Tongue (tissue), 3 donors: ENCODE measurements at places on chromosomes 12 and 14. TPM values are rescaled to one million over a fixed set of nuclear protein-coding genes. Genes with fewer than 3 reads are reported as not detected.

- DNase-seq: no peak
Observed at GRCh38 chr12:54009171-54010052, 627 bp downstream of the HOXC8 start.

DNA sequence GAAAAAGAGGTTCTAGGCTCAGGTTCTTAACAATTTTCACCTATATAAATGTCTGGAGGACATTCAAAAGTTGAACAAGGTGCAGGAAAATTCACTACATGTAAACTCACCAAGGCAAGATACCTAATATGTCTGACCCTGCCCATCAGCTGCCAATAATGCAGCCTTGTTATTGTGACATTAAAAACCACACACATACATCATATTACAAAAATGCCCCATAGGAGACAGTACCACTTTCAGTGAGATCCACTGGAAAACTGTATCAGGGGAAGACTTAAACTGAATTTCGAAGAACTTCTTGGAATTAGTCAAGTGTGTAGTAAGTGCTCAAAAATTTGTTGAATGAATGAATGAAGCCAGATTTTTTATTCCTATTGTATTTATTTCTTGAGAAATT is 83.1 kb downstream of the KICS2 start:
- no peak for DNase-seq

CLEC1B gene
- total RNA-seq: not detected

GSKIP gene
- total RNA-seq: 30.3 TPM

TAS2R43 gene
- total RNA-seq: 20.5 TPM
